Heart left ventricle (tissue), 16 donors: ENCODE measurements at places on chromosomes 1 and 21. TPM values are rescaled to one million over a fixed set of nuclear protein-coding genes. Genes with fewer than 3 reads are reported as not detected.

The UBQLN4 gene
- 31.2 TPM for total RNA-seq

The UBL4B gene
- not detected for total RNA-seq

The LYPD8 gene
- total RNA-seq, result not detected

The NBPF10 gene
- 1.0 TPM for total RNA-seq

The PNRC2 gene
- total RNA-seq, result 77.7 TPM

The TTLL10 gene
- total RNA-seq, result not detected

The ANGPTL1 gene
- 8.1 TPM for total RNA-seq

The CYP2J2 gene
- 57.1 TPM for total RNA-seq

The ZNF436 gene
- total RNA-seq, result 12.1 TPM

The VCAM1 gene
- total RNA-seq, result 1.3 TPM

The CD247 gene
- 0.50 TPM for total RNA-seq

The TPRG1L gene
- total RNA-seq, result 52.5 TPM

The PTPN7 gene
- total RNA-seq, result not detected

The RIPPLY3 gene
- not detected for total RNA-seq

The SYPL2 gene
- total RNA-seq, result 28.3 TPM

The RXRG gene
- total RNA-seq, result 2.0 TPM

The RGS16 gene
- total RNA-seq, result 1.3 TPM

The APCS gene
- total RNA-seq, result not detected

The OR2G6 gene
- total RNA-seq, result not detected

The EXOC8 gene
- total RNA-seq, result 13.6 TPM

The ZBTB8OS gene
- total RNA-seq, result 36.1 TPM

The TRIM17 gene
- total RNA-seq, result 0.63 TPM

The CHD1L gene
- total RNA-seq, result 10.2 TPM

The BMP8B gene
- total RNA-seq, result 0.56 TPM

The IL6R gene
- 9.8 TPM for total RNA-seq

The FLAD1 gene
- total RNA-seq, result 31.8 TPM

The TEX38 gene
- total RNA-seq, result not detected

The TMPRSS15 gene
- total RNA-seq, result not detected

The BGLAP gene
- 0.37 TPM for total RNA-seq

The LCE2A gene
- total RNA-seq, result not detected

The ANXA9 gene
- not detected for total RNA-seq

The HPDL gene
- 0.15 TPM for total RNA-seq

The URB1 gene
- 17.2 TPM for total RNA-seq

The INKA2 gene
- total RNA-seq, result 10.1 TPM

The ADORA3 gene
- 6.2 TPM for total RNA-seq

The TTC34 gene
- total RNA-seq, result 0.19 TPM

The F13B gene
- total RNA-seq, result not detected

The PTPRC gene
- 3.9 TPM for total RNA-seq

The ST6GALNAC3 gene
- 7.7 TPM for total RNA-seq
